ENCODE measurements at places on chromosomes 16 and 17.

GRCh38 chr17:3914312-3914670 lies 2.0 kb downstream of the P2RX1 start:
- DNase-seq, result no peak

GRCh38 chr17:67620088-67620487 lies 97.6 kb upstream of the NOL11 start:
- no peak for DNase-seq

DNA sequence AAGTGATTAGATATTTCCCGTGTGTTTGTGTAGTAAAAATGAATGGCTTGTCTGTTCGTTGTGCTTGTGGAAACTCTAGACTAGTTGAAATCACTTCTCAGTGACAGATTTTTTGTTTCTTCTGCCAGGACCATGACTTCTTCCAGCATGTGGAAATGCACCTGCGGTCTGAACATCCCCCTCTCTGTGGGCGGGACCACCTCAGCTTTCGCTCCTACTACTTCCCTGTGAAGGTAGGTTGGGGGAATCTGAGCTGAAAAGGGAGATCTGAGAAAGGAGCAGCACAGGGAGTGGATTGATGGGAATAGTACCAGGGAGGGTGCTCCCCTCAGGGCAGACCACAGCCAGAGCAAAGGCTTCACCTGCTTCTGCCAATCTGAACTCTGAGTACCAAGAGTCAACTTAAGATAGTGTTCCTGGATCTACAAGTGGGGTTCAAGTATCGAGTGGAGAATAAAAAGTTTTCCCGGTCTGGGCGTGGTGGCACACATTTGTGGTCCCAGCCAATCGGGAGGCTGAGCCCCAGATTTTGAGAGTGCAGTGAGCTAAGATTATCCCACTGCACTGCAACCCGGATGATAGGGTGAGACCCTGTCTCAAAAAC lies 47.5 kb downstream of the SF3B3 start:
- DNase-seq, result no peak

- no peak for DNase-seq
Observed at GRCh38 chr17:3557768-3558583, at the start of gene TRPV3. TRPV3 (minus strand) TSS chr17:3557812; CDS start chr17:3554850, 2,962 bp downstream.

DNA sequence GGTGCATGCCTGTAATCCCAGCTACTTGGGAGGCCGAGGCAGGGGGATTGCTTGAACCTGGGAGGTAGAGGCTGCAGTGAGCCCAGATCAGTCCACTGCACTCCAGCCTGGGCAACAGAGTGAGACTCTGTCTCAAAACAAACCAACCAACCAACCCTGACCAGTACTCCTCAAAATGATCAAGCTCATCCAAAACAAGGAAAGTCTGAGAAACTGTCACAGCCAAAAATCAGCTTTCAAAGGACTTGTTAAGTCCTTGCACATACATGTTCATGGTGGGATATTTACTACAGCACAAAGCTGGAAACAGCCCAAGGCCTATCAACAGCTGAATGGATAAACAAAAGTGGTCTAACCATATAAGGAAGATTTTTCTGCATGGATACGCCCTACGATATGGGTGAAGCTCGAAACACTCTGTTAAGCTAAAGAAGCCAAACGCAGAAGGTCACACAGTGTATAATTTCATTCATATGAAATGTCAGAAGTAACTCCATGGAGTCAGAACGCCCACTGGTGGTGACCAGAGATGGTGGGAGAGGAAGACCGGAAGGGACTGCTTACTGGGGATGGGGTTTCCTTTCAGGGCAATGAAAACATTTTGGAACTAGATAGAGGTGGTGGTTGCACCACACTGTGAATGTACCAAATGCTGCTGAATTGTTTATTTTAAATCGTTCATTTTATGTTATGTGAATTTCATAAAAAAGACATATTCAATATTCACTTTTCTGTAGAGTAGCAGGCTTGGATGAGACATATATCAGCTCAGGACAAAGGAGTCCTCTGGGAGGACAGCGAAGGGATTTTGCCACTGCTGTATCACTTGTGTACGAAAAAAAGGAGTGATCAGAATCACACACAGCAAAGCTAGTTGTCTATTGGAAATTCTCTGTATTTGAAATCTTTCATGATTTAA lies 17.7 kb downstream of the CCL17 start:
- DNase-seq, result peak; percentile 50

DNA sequence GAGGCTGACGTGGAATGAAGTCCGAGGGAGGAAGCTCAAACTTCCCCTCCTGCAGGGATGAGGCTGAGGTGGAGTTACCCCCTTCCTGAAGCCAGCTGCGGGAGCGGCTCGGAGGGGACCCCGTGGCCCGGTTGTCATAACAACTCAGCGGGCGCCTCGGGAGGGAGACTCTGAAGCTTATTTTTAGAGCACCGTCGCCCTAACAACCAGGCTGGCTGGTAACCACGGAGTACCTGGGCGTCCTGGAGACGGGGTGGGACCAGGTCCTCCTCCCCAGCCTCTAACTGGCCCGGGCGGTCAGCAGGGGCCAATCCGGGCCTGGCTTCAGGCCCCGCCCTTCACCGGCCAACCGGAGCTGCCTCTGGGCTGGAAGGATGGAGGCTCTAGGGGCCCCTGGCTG lies 27.7 kb downstream of the NECAB2 start:
- DNase-seq, result peak; percentile 77

GRCh38 chr16:23378256-23378655 lies 74.7 kb downstream of the COG7 start:
- no peak for DNase-seq

DNA sequence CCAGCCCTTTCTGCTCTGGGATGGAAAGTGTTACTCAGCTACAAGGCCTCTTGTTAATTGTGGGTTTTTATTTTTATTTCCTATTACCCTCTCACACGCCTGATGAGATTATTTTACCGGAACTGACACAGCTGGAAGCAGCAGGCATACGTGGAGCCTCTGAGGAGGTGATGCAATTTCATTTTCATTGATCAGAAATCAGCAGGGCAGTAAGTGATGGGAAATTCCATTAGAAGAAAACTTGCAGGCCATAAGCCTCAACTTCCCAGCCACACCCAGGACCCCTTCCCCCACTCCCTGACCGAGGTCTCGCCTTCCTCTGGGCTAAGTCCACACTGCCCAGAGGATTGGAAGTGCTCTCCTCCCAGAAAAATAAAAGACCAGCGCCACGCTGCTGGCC lies 69.7 kb downstream of the ZFHX3 start:
- DNase-seq, result no peak
